ENCODE measurements at places on chromosomes 5 and 9. TPM values are rescaled to one million over a fixed set of nuclear protein-coding genes. Genes with fewer than 3 reads are reported as not detected.

Gene SPINK13
- total RNA-seq: not detected

Gene PCDHA2
- 0.05 TPM for total RNA-seq

Gene MAMDC2
- 0.30 TPM for total RNA-seq

Gene CARTPT
- total RNA-seq: not detected

Gene RECK
- total RNA-seq: 54.0 TPM

Gene PHYHD1
- total RNA-seq: 2.1 TPM

Gene PCDHGB3
- total RNA-seq: 6.8 TPM

Gene IFNA7
- not detected for total RNA-seq

Gene ZNF483
- 1.2 TPM for total RNA-seq

Gene KIAA0825
- 5.0 TPM for total RNA-seq

Gene WDR31
- 2.1 TPM for total RNA-seq

Gene SH3PXD2B
- 51.0 TPM for total RNA-seq

Gene SLC45A2
- not detected for total RNA-seq

Gene PCDH1
- 0.60 TPM for total RNA-seq

Gene OR1N1
- not detected for total RNA-seq

Gene AQP7
- not detected for total RNA-seq

Gene SLC25A2
- total RNA-seq: 0.30 TPM

Gene PCDHGA1
- 0.69 TPM for total RNA-seq

Gene ITK
- total RNA-seq: not detected

Gene NDUFAF2
- total RNA-seq: 17.3 TPM

Gene KCNT1
- not detected for total RNA-seq

Gene RNF224
- not detected for total RNA-seq

Gene CORO2A
- 0.30 TPM for total RNA-seq

Gene PCDHGA10
- 8.6 TPM for total RNA-seq

Gene FBP1
- not detected for total RNA-seq

Gene OLFM1
- total RNA-seq: 2.9 TPM

Gene SHOC1
- 0.09 TPM for total RNA-seq

Gene SELENOP
- total RNA-seq: 0.32 TPM

Gene DCAF12
- total RNA-seq: 12.6 TPM

Gene OTULINL
- total RNA-seq: 0.14 TPM

Gene POU5F2
- 1.2 TPM for total RNA-seq

Gene SYNPO
- 15.4 TPM for total RNA-seq

Gene PCDHGB2
- total RNA-seq: 2.4 TPM

Gene CCL28
- 1.5 TPM for total RNA-seq

Gene NEUROG1
- not detected for total RNA-seq

Gene CDK9
- 43.1 TPM for total RNA-seq

Gene PDLIM7
- total RNA-seq: 241 TPM

Gene TBC1D9B
- 90.9 TPM for total RNA-seq

Gene TIMD4
- not detected for total RNA-seq

Gene FGFR4
- total RNA-seq: 0.59 TPM

Gene OR1L8
- not detected for total RNA-seq

Gene CDC20B
- not detected for total RNA-seq

Gene FRMPD1
- under 0.01 TPM for total RNA-seq

Gene MSX2
- 1.5 TPM for total RNA-seq

Gene RNF208
- total RNA-seq: 0.30 TPM

Gene THBS4
- 0.30 TPM for total RNA-seq

Gene ZMAT2
- 65.3 TPM for total RNA-seq

Gene MBLAC2
- total RNA-seq: 6.1 TPM
